ENCODE measurements at places on chromosomes 6 and 20.

GRCh38 chr6:27836783-27837624 is 75.2 kb downstream of the OR2B2 start:
- DNase-seq, result peak; percentile 52

GRCh38 chr6:165846123-165846966 is 183.3 kb upstream of the PDE10A start:
- DNase-seq, result no peak

- no peak for DNase-seq
Observed at GRCh38 chr6:33168639-33169038, 23.6 kb downstream of the COL11A2 start.

DNA sequence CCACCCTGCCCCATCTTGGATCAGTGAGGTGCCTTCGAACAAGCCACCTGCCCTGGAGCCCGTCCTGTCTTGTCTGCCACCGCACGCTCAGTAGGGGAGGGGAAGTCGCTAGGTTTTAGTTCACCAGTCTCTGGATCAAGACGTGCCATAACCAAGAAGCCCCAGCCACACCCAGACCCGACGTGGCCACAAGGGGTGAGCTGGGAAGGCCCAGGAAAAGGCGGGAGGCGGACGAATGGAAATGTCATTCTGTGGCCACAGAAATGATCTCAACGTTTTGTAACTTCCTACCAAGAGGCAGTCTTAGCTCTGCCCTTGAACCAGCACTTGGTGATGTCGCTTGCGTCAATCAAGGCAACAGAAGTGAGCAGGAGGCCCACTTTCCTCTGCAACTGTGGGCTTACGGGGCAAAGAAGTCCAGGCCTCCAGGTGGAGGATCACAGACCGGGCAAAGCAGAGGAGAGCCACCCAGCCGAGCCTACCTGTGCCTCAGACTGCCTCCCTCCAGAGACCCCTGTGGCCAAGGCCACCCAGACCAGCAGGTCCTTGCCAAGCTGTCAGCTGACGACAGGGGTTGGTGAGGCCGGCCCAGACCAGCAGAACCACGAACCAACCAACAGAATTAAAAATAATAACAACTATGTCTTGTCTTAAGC is 14.5 kb downstream of the GMEB2 start:
- no peak for DNase-seq

GRCh38 chr20:58754584-58754983 is 62.0 kb downstream of the NPEPL1 start:
- no peak for DNase-seq

DNA sequence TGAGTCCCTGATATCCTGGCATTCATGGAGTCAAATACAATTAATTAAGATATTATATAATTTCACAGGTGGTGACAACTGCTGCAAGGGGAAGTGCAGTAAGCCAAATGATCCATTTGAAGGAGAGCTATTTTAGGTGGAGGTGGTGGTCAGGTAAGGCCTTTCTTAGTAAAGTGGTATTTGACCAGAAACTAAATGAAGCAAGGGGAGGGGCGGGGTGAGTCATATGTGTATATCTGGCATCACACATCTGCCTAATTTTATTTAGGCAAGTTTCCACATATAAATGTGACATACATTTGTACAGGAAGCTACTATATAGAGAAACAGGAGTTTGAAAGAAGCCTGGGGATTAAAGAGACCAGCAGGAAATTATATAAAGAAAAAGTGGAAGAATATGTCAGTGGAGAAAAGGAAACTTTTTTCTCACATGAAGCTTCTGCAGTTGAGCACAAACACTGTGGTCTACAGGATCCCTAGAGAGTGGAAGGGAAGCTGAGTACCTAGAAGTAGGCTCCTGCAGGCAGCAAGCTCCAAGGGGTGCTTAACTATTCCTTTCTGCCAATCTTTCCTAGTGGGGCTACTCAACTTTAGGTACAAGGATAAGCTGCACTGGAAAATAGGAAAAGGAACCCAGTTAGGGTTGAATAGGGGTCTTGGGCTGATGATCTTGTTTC is 99.6 kb downstream of the OGFRL1 start:
- DNase-seq, result no peak

GRCh38 chr6:6620766-6621425 is 32.4 kb downstream of the LY86 start:
- DNase-seq, result no peak

- DNase-seq, result no peak
Observed at GRCh38 chr6:5094327-5094726, 9.2 kb downstream of the PPP1R3G start.

DNA sequence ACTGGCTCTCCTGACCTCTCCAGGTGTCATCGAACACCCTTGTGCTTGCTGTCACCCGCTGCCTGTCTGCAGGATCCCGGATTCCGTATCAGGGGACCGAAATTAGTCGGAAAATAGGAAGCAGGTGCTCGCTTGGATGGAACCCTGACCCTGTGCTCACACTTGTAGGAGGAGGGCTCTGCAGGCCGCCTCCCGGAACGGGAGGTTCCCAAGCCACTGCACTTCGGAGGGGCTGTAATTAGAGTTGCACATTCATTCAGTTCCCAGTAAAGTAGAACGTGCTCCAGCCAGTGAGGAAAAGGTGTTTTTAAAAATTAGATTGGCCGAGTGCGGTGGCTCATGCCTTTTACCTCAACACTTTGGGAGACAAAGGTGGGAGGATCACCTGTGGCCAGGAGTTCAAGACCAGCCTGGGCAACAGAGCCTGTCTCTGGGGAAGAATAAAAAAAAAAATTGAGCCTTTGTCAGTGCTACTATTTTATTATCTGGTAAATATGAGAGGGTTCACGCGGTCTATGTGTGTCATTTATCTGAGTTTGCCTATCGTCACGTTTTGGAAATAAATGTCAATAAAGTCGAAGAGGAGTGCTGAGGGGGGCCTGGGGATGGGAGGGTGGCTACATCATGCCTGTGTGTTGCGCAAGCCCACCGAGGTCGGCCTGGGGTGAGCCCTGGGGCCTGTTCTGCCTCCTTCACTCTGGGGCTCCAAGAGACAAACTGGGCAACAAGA is 1.5 kb upstream of the GMEB2 start:
- no peak for DNase-seq

GRCh38 chr20:49446808-49447207 is 35.7 kb downstream of the KCNB1 start:
- DNase-seq, result no peak

GRCh38 chr20:60372275-60372674 is 414.1 kb downstream of the CDH26 start:
- no peak for DNase-seq

DNA sequence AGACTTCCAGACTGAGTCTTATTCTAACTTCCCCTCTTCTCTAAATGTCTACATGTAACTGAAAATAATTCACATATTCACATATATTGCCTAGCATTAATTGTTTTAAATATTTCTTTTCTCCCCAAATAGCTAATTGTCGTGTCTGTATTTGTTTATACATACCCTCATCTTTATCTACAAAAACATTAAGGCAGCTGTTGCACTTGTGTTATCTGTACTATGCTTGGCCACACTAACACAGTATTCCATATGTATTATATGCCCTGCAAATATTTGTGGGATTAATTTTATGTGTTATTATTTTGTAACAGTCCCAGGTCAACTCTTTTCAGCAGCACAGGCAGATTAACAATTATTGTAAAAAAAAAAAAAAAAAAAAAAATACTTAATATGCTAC is 11.7 kb downstream of the HDAC2 start:
- DNase-seq, result no peak

DNA sequence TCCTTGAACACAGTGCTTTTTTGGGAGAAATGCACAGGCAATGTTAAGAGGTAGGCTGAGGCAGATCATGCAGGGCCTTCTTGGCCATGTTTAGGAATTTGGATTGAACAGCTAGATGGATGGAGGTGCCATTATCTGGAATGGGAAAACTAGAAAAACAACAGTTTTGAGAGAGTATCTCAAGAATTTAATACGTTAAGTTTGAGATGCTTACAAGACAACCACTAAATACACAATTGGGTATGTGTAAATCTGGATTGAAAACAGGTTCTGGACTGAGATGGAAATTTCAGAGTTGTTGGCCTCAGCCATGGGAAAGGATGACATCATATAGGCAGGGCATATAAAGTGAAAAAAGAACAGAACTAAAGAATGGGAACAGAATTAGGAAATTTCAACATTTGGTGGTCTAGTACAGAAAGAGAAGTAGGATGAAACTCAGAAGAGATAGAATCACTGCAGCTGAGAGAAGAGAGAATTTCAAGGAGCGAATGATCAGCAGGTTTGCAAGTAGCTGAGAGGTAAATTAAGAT is 37.1 kb downstream of the NCOA7 start:
- DNase-seq, result no peak

- no peak for DNase-seq
Observed at GRCh38 chr6:9610620-9611415, 804.1 kb downstream of the TFAP2A start.

GRCh38 chr6:52074155-52074554 is 13.3 kb downstream of the PKHD1 start:
- no peak for DNase-seq

GRCh38 chr6:33093855-33094254 is 18.1 kb downstream of the HLA-DPB1 start:
- DNase-seq, result no peak

GRCh38 chr6:36335465-36336207 is 1.1 kb downstream of the BNIP5 start:
- DNase-seq, result no peak

GRCh38 chr6:12270551-12271230 is 19.5 kb upstream of the EDN1 start:
- DNase-seq, result no peak

DNA sequence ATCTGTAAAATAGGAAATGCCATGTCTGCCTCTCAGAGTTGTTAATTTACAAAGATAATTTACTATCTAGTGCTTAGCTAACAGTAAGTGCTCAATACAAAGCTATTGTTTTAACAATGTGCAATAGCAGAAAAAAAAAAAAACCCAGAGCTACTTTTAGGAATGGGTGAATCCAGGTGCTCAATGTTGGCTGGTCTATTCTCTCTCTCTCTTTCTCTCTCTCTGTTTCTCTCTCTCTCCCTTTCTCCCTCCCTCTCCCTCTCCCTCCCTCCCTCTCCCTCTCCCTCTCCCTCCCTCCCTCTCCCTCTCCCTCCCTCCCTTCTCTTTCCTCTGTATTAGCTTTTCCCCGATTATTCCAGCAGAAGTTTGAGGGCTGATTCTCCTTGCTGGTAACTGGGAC is 14.0 kb downstream of the PDRG1 start:
- no peak for DNase-seq

- no peak for DNase-seq
Observed at GRCh38 chr6:23320471-23321015, 751.2 kb downstream of the HDGFL1 start.

- no peak for DNase-seq
Observed at GRCh38 chr6:37675100-37675499, 22.6 kb downstream of the MDGA1 start.

DNA sequence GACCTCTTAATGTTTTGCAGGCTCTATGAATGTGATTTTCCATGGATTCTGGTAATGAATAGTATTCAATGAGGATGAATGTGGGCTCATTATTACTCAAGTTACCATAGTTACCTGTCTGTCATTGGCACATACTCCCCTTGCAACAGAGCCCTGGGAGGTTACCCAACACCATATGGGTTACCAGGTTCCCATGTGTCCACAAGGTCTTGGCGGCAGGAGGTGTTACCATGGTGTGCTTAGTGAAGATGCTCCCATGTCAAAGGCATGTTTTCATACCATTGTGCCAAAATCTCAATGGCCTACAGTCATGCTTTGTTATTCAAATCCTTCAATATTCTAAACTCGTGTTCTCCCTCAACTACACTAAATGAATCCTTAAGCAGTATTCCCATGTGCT is 232.5 kb downstream of the HDGFL1 start:
- DNase-seq, result no peak
